CD8-positive, alpha-beta T cell (primary cell): ENCODE measurements at places on chromosomes 4 and X. TPM values are rescaled to one million over a fixed set of nuclear protein-coding genes. Genes with fewer than 3 reads are reported as not detected.

Gene SMIM10L2A
- 1.3 TPM for total RNA-seq

Gene TMEM31
- total RNA-seq, result not detected

Gene PABPC4L
- not detected for total RNA-seq

Gene RASL11B
- total RNA-seq, result not detected

Gene TMSB15A
- total RNA-seq, result not detected

Gene NOX1
- not detected for total RNA-seq

Gene GPR143
- not detected for total RNA-seq

Gene NWD2
- total RNA-seq, result not detected

Gene SLC9A7
- total RNA-seq, result 2.4 TPM

Gene PPP1R2C
- total RNA-seq, result not detected

Gene STK32B
- not detected for total RNA-seq

Gene FUNDC1
- total RNA-seq, result 4.6 TPM

Gene GAB3
- 5.6 TPM for total RNA-seq

Gene CYP2U1
- total RNA-seq, result 3.4 TPM

Gene MAGEC2
- not detected for total RNA-seq

Gene MID1IP1
- total RNA-seq, result 16.3 TPM

Gene SLC25A6
- total RNA-seq, result 404 TPM

Gene XPNPEP2
- 0.22 TPM for total RNA-seq

Gene PGRMC2
- 167 TPM for total RNA-seq

Gene SPIN2B
- total RNA-seq, result 8.1 TPM

Gene PRPS2
- 10.5 TPM for total RNA-seq

Gene RHOXF2
- total RNA-seq, result not detected

Gene PIM2
- total RNA-seq, result 212 TPM

Gene ART3
- total RNA-seq, result not detected

Gene CFAP47
- total RNA-seq, result not detected

Gene FHDC1
- total RNA-seq, result not detected

Gene SASH3
- 76.7 TPM for total RNA-seq

Gene RAB39B
- 3.5 TPM for total RNA-seq

Gene STARD8
- not detected for total RNA-seq

Gene IQSEC2
- 0.78 TPM for total RNA-seq
